ENCODE measurements at places on chromosomes 1 and 21.

GRCh38 chr1:12342401-12343003 lies 112.7 kb downstream of the VPS13D start:
- no peak for DNase-seq

DNA sequence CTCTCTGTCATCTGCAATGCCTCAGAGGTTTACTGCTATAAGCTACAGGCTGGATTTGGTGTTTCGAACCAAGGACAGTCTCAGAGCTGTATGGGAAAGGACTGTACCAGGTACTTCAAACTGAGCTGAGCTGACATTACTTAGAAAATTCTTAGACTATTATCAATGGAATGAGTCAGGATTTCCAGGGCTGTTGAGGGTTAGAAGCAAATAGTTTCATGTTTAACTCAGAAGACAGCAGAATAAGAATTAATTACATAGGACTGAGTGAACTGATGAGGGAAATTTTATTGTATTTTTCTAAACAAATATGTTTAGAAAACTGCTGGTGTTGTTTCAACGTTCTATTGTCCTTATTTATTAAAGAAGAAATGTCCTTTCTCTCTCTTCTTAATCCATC lies 74.3 kb upstream of the CAPZB start:
- DNase-seq, result no peak

DNA sequence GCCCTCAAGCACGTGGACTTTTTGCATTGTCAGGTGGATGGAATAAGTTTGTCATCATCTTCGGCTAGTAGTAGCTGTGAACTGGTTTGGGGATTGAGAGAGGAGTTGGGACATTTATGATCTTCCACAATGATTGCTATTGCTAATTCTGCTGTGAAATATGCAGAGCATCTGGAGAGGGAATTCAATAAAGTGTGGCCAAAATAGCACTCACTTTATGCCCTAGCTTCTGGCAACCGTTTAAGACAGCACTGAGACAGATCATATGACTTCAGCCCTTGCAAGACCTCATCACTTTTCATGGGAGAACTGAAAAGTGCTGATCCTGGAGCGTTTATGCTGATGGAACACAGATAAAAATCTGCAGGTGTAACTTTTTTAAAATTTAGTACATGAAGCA lies 360.8 kb downstream of the GPATCH2 start:
- no peak for DNase-seq

DNA sequence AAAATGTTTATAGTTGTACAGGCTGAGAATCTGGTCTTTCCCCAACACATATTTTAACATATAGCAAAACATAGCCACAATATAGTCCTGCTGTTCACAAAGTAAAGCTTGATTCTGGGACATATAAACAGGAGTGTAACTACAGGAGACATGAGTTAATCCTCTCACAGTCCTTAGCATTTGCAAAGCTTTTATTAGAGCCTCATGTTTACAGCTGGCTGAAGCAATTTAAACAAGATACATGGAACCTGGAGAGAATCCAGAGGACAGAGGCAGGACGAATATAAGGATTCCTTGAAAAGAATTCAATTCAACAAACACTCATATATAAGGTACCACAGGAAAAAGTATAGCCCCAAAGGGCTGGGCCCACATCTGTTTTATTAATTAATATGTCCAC lies 163.4 kb downstream of the ADGRL4 start:
- no peak for DNase-seq

- DNase-seq, result no peak
These were observed 31.5 kb upstream of the CD1D start for GRCh38 chr1:158149175-158149574.

DNA sequence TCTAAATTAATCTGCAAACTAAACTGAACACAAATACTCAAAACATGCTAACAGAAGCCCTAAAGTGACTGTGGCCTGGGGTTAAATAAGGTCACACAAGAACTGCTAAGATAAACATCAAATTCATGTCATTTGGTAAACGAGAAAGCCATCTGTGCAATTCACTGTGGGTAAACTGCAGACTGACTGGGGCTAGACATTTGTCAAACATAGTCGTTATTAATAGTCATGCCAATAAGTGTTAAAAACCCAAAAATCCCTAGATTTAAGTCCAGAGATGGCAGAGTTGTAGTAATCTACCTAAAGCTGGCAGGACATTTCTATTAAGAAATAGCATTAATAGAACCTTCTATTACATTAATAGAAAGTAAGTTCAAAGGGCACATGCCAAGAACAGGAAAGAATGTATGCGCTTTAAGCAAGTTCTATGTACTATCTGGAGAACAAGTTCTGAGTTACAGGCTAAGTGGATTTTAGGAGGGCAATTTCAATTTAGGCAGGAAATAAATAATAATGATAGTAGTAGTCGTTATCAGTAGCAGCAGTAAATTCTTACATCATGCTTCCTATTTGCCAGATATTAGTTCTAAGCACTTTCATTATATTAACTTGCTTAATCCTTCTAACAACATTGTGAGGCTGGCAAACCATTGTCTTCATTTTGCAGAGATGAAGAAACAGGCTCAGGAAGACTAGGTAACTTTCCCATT lies 8.6 kb downstream of the EDEM3 start:
- peak; percentile 16 for DNase-seq

DNA sequence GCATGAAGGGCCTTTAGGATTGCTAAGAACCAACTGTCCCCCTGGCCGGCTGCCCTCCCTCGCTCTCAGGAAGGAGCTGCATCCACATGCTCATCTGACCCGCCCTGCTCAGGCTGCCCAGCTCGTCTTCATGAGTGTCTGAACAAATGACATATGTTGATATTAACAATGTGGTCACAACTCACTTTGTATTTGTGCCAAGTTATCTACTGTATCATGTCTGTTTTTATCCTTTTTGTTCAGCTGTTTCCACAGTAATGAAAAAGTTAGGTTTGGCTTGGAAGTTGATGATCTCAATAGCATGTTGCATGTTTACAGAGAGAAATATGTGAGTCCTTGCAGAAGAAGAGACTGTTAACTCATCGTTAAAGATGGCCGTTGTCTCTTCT lies 75.1 kb downstream of the PHTF1 start:
- no peak for DNase-seq

DNA sequence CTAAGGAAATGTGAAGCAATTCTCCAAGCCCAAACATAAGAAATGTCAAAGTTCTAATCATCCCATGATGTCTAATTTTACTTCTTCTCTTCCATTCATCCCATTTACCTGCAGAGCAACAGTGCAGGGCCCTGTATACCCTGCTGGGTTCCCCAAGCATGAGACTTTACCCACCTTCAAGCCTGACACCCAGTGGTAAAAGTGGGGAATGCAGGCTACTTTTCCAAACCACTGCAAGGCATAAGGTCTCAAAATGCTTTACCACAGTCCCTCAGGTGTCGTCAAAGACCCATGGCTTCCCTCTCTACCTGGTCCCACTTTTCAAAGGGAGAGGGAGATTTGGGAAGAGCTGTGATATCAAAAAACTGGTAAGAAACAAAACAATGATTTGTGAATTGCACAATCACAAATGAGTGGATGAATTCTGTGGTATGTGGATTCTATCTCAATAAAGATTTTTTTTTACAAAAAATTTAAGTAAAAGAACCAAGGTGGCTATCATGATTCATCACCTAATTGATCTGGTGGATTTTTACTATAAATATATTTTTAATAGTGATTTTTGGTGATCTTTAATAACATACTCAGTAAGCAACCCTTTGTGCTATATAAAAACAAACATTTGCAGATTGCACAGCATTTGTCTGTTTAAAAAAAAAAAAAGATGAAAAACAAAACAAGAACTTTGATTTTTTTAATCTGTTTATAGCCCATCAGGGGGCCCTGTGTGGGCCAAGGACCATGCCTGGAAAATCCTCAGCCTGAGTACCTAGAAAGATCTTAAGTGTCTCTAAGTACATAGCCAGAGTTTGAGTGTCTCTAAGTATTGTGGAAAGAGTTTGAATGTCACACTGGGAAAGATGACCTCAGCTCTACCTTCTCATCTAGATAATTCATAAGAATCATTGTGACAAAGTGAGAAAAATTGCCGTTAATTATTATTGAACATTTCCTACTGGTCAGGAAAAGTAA lies 73.1 kb upstream of the GJB5 start:
- DNase-seq, result no peak

- no peak for DNase-seq
These were observed 13.4 kb downstream of the S1PR1 start for GRCh38 chr1:101250222-101250621.

DNA sequence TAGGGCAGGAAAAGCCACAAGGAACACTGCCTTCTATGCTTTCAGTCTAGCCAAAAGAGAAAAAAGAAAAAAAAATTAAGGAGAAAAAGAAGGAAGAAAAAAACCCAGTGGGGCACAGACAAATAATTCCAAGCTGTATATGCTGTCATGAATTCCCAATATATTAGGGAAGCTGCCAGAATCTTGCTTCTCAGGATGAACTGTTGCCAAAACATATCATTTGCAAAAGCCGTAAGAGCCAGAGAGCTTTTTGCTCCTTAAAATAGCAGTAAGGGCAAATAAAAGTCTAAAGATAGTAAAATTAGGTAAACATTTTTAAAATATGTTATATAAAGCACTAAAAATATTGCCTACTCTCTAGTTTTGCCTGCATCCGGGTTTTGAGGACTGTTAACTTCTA lies 52.1 kb downstream of the PGM1 start:
- no peak for DNase-seq

DNA sequence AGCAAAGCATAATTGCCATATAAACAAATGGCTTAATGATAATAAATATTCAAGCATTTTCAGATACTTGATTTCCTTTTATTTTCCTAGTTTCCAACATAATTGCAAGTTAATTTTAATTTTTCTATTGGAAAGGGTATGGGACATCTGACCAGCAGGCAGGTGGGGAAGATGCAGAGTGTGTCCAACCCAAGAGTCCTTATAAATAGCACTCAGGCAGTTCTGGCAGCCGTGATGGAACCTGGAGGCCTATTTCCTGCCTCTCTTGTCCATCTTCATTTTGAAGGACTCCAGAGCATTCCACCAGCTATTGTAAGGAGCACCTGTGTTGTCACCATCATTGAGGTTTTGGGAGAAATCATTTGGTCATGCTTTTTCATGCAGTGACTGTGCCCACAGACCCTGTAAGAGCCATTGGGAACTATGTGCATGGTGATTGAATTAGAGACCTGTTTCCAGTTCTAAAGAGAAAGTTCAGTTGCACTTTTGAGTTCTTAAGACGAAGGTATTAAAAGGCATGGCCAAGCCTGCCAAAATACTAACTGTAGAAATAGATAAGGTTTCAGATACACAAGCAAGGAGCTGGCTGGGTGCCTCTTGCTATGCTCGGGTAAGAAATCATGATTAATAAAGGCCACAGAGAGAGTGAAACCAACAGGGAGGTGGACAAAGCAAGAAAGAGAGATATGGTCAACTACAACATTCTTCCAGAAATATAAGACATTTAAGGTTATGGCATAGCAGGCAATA lies 92.3 kb downstream of the SPATA46 start:
- no peak for DNase-seq

GRCh38 chr1:207045453-207045852 lies 5.6 kb downstream of the YOD1 start:
- DNase-seq, result no peak

DNA sequence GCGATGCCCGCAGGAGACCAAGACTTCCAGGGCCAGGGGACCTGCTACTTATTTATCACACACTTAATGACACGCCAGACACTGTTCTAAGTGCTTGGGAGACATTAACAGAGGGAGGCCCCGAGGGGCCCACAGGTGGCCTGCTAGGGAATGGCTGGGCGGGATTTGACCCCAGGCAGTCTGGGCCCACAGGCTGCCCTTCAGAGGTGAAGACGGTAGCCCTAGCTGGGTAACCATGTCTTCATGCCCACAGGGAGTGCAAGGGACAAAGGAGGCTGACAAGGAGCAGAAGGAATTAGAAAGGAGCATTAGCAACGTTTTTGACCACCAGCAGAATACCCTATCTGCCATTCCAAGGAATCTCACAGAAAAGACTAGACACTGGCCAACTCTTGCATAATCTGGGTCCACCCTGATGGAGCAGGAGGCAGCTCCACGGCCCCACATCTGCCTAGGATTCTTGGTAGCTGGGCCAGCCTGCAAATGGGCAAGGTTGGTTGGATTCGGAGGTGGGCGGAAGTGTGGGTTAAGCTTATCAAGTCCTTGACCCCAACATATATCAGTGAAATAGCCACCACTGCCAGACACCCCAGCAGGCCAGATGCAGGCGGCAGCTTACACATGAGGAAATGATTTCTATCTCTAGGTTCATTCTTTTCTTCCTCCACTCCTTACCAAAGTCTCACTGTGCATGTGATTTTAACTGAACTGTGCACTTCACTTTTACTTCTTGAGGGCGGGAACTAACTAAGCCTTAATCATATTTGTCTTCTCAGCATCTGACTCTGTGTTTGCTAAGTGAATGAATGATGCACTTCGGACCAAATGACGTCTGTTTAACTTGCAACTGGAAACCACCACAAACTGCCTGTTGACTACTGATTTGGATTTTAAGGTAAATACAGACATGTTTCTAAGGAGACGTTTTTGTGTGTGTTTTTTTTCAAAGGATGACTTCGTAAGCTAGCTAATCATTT lies 3.4 kb upstream of the ETS2 start:
- DNase-seq, result no peak

DNA sequence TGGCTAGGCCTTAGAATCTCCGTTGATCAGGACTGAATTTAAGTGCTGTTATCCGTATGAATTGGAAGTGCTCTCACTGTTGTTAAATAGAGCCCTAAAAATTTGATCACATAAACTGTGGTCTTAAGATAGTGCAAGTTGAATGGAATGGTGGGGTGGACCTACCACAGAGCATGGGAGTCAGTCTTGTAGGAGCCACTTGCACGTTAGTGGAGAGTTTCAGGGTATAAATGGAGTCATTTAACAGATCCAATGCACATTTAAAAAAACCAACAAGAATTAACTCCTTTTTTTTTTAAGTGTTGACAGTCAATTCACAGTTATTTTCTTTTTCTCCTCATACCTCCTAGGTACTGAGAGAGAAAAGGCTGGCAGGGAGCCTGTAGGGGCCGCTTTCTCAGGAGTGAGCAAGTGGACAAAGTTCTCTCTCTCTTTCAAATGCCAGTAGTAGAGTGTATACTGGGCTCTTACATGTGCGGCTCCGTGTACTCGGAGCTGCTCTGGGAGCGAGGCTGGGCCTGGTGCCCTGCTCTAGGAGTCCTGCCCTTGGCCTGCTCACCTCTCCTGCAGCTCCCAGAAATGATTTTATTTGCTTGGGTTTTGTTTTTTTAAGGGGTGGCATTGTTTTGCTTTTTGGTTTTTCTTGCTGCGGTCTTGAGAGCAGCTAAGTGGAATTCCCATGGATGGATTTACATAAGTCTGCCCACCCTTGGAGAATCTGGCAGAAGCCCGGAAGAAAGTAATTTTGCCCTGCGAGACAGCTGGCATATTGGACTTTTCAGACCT lies 91.3 kb downstream of the ATP5PO start:
- DNase-seq, result no peak

DNA sequence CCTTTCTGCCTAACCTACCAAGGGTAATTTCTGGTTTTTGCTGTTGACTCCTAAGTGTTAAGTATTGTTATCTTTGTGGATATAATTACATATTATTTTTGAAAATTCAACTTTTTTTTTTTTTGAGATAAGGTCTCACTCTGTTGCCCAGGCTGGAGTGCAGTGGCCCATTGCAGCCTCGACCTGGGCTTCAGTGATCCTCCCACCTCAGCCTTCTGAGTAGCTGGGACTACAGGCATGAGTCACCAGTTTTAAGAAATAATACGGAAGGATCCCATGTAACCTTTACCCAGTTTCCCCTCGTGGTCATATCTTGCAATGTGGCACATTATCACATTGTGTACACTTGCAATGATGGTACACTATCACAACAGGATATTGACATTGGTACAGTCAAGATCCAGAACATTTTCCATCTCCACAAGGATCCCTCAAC lies 3.1 kb downstream of the CHD1L start:
- no peak for DNase-seq

Measured in T-helper 22 cell (primary cell).